NCI-H2081 (cell line): ENCODE measurements at places on chromosomes 16 and 17.

DNA sequence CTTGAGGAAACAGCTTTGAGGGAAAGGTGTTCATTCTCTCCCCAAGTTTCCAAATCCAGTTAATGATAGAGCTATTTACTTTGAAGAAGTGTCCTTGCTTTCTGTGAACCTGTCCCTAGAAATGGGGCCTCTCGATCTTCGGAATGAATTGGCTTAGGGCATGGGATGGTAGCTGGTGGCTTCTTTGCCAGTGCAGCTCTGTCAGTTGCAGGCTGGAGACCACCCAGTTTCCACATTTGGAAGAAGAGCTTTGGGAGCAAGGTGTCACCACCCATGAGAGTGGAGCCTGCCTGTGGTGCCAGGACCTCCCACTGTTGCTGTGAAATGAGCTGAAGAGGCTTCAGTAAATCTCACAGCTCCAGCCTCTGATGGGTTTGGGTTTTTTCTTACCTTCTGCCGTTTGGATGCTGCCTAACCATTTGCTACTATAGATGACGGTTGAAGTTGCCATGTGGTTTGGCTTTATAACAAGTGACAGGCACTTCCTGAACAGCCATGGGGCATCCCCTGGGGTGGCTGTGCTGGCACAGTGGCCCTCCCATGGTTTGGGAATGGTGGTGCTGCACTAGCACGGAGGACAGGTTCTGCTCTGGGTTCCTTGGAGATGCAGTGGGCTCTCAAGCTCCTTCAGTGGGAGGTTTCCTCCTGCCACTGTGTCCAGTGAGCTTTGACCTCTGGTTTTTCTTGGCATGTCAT, 19.5 kb upstream of the SLC5A10 start:
- DNase-seq = no peak

GRCh38 chr16:69241926-69242325, 55.0 kb downstream of the SNTB2 start:
- DNase-seq = no peak

- DNase-seq = peak; percentile 2
Measured at GRCh38 chr16:47590472-47590871, 129.3 kb downstream of the PHKB start.

GRCh38 chr17:12613566-12613965, 52.1 kb upstream of the MYOCD start:
- DNase-seq = no peak

DNA sequence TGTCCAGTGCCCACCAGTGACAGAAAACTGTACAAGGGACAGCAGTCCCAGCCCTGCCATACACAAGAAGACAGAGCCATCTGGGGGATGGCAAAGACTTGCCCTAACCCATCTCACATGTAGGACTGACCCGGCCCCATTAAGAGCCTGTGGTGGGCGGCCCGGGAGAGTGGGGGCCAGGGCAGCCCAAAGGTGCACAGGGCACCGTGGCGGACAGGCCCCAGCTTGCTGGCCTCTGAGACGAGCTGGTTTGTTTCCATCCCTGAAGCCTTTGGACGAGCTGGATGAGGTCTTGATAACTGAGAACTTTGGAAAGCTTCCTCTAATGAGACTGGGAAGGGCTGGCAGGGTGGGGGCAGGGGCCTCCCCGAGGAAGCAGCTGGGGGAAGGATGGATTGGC, 11.0 kb upstream of the RCVRN start:
- no peak for DNase-seq

DNA sequence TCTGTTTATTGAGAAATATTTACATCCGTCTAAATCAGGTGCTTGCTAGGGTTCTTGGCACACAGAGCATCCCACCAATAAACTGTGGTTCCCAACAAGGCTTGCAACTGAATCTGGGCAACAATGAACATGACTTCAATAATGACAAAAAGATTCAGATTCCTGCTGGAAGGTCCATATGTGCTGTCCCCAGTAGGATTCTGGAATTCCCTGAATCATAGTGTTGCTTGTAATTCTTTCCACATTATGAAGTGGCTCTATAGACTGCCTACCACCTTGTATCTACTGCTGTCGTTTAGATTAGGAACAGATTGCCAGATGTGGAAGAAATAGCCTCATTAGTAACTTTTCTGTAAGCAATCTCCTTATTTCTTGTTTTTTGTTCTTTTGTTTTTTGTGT, 265.9 kb downstream of the WWOX start:
- DNase-seq = no peak

DNA sequence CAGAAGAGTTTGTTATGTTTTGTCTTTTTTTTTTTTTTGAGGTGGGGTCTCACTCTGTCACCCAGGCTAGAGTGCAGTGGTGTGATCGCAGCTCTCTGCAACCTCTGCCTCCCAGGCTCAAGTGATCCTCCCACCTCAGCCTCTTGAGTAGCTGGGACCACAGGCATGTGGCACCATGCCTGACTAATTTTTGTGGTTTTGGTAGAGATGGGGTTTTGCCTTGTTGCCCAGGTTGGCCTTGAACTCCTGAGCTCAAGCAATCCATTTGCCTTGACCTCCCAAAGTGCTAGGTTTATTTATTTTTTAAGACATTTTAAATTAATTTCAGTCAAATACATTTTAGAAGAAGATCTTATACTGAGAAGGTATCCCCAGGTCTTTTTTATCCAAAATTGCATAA, 366.7 kb downstream of the KCNJ2 start:
- DNase-seq = no peak

GRCh38 chr16:5768445-5768844, 670.9 kb upstream of the EEF2KMT start:
- no peak for DNase-seq
